CD4-positive, alpha-beta T cell (primary cell): ENCODE measurements at places on chromosomes 7 and 10.

DNA sequence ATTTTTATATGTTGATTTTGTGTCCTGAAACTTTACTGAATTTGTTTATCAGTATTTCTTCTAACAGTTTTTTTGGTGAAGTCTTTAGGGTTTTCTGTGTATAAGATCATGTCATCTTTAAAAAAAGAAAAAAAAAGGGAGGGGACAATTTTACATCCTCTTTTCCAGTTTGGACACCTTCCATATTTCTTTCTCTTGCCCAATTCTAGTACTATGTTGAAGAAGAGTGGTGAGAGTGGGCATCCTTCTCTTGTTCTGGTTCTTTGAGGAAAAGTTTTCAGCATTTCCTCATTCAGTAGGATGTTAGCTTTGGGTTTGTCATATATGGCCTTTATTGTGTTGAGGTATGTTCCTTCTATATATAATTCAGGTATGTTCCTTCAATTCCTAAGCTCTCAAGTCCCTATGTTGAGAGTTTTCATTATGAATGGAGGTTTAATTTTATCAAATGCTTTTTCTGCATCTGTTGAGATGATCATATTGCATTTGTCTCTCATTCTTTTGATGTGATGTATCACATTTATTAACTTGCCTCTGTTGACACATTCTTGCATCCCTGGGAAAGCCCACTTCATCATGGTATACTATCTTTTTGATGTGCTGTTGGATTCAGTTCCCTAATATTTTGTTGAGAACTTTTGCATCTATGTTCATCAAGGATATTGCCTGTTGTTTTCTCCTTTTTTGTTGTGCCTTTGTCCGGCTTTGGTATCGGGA is 12.1 kb downstream of the TAS2R40 start:
- DNase-seq = no peak

- DNase-seq = no peak
Measured at GRCh38 chr10:112775892-112776674, 174.0 kb upstream of the TCF7L2 start.

DNA sequence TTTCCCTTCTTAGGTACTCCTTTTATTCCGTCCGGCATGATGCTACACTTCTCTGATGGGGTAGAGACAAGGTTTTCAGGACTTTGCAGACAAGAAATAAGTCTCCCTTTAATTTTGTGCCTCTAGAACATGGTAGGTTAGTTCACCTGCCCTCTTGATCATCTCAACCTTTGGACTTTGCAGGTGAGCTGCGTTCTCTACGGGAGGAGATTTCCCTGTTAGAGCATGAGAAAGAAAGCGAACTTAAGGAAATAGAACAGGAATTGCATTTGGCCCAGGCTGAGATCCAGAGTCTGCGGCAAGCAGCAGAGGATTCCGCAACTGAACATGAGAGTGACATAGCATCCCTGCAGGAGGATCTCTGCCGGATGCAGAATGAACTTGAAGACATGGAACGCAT is 9.2 kb downstream of the CCDC136 start:
- DNase-seq = no peak

DNA sequence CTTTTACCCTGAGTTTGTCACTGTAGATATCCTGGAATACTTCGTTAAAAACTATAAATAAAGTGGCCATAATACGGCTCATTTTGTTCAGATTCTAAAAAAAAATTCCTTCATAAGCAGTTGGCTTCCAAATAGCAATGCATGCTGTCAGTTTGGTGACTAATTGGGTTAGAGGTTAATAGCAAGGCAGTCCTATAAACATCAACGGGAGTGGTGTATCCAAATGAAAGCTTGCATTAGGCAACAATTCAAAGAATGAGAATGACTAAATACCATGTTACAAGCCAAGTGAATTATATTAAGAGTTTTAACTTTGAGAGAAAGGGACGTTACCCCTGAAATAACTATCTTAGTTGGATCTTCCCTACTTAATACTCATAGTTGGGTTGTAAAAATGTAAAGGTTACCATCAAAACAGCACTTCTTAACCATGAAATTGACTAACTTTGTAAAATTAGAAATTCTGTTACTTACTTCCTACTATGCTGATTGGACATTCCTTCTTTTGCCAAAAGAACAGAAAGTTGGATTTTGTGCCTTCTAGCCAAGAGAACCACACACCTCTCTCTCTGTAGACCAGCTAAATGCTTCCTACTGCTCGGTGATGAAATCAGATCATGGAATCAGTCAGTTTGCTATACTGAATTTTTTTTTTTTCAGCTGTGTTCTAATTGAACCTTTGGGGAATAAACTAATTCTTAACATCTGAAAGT is 98.0 kb downstream of the KAT6B start:
- DNase-seq = no peak

- DNase-seq = no peak
Measured at GRCh38 chr7:112414855-112415490, 35.3 kb upstream of the IFRD1 start.
